CD8-positive, alpha-beta T cell (primary cell): ENCODE measurements at places on chromosomes 6 and 20. TPM values are rescaled to one million over a fixed set of nuclear protein-coding genes. Genes with fewer than 3 reads are reported as not detected.
A peak's percentile ranks its signal among the peaks of the same experiment; 100 is the strongest.

GRCh38 chr20:45408646-45409213 is 641 bp downstream of the DBNDD2 start:
- no peak for DNase-seq

- no peak for DNase-seq
These were observed 117.8 kb upstream of the RSPO3 start for GRCh38 chr6:127000631-127001030.

- DNase-seq, result peak; percentile 37
These were observed 927 bp downstream of the IL20RA start for GRCh38 chr6:137043710-137044365.

DNA sequence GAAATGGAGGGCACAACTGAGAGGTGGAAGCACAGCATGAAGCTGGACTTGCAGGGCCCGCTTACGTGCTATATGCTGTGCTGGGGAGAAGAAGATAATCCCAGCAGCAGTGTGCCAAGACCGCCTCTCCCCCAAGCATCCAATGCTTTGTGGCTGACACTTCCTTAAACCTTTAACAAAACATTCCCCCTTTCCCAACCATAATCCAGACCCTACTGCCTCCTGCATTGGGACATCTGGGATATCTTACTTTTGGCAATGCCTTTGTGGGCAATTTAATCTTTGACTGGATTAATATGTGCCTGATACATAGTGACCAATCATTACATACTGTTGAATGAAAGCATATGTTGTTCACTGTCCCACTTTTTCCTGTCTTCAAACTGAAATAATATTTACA is 3.1 kb upstream of the TENT5A start:
- no peak for DNase-seq

Gene ADTRP
- 5.0 TPM for total RNA-seq

Gene NRSN1
- total RNA-seq, result not detected

Gene RHAG
- not detected for total RNA-seq

Gene AIF1
- total RNA-seq, result 71.2 TPM
